ENCODE measurements at places on chromosomes 7 and 10.

GRCh38 chr10:79070606-79071395 lies 2.0 kb downstream of the ZMIZ1 start:
- peak; percentile 70 for DNase-seq

GRCh38 chr10:128050936-128051335 lies 75.3 kb downstream of the MKI67 start:
- DNase-seq, result no peak

DNA sequence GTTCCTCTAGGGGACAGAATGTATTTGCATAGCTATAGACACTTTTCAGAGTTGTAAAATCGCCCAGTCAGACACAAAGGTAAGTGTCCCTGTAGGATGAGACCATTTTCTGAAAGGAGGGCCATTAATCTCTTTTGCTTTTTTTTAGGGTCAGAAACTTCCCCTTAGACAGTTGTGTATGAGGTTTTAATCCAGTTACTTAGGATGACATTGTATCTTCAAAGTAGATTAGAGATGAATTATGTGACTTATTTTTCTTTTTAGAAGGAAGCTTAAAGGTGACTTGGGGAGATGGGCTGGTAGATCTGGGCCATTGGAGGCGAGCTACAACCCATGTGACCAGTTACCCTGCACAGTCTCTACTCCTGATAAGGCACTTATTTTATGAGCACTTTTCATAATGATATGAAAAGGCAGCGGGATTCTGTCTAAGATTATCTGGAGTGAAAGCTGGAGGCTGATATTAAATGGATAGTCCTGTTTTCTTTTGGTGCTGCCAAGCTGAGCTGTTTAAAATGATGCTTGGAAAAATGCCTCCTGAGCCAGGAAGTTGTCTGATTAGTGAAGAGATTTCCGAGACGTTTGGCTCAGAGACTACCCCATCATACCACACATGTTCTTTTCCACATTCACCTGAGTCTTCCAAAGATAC lies 264.3 kb downstream of the AUTS2 start:
- DNase-seq, result no peak

DNA sequence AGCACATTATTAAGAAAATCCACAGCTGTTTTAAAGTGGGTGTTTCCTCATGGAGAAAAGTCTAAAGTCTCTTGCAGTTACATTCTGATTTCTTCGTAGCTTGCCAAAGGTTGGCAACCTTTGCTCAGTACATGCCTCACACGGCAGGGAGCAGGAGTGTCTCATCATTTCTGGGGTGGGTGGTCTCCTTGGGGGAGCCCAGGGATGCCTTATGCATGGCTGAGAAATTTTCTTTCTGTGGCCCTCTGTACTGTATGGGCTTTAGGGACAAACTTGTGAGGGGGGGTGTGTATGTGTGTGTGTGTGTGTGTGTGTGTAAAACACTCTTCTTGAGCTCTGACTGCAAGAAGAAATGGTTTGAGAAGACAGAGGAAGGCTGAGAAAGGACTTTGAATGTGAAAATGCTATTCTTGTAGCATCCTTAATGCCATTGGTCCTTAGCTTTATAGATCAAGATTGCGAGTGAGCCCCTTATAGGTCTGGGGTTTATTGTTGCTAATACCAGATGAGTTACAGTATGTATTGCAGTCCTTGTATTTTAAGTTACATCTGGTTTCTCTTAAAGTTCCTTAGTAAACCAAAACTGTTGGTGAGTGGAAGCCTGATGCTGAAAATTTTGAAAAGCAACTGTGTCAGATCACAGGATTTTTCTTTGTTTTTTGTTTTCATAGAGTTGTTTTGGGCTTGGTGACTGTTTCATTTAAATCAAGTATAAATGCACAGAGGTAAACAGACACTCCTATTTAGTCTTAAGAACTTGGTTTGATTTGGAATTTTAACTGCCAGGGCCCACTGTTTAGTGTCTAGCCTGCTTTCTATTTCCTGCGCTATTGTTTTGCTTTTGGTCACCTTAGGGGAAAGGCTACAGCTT lies 242.0 kb downstream of the BICC1 start:
- peak; percentile 59 for DNase-seq

DNA sequence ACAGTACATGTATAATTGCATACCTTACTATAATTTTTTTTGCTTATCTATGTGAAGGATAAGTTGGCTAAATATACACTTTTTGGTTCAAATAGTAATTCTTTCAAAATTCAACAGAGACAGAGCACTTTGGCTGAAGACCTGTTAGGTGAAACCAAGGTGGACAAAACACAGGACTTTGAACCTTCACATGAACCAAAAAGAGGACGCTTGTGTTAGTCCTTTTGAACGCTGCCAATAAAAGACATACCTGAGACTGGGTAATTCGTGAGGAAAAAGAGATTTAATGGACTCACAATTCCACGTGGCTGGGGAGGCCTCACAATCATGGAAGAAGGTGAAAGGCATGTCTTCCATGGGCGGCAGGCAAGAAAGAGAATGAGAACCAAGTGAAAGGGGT lies 4.7 kb upstream of the AGMO start:
- DNase-seq, result no peak

All from fibroblast of skin of right biceps (primary cell).